NCI-H1048 (cell line): ENCODE measurements at places on chromosomes 3 and 15.

GRCh38 chr15:67506775-67507747, 13.9 kb upstream of the C15orf61 start:
- no peak for DNase-seq

DNA sequence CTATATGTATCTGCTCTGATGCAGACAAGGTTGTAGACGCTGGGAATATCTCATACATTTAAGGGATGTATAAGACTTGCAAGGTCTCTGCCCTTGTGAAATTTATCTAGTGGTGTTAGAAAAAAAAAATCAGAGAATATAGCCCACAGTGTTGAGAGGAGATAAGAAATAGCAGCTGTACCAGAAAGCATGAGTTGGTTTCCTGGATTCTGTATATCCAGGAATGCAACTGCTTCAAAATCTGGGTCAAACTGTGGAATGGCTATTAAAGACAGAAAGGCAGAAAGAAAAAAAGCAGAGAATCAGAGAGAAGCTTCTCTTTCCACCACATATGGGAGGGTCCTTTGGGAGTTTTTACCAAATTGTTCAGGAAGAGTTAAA, 1.5 kb upstream of the TMEM212 start:
- no peak for DNase-seq

GRCh38 chr15:50506121-50506520, 40.3 kb downstream of the USP50 start:
- no peak for DNase-seq

DNA sequence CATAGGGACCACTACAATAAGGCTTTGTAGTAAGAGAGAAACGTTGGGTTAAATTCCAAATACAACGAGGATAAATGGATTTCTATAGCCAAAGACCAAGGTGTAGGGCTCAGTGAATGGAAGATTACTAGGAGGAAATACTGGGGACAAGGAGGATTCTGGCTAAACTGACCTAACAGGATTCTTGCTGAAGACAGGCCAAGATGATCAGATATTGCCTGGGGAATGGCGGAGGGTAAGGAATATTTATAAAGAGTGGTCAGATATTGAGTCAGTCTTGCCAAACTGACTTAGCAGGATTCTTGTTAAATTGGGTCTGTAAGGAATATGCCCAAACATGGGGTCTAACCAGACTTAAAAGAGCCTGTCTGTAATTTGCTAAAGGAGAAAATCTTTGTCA, 463.8 kb downstream of the EDEM1 start:
- no peak for DNase-seq

DNA sequence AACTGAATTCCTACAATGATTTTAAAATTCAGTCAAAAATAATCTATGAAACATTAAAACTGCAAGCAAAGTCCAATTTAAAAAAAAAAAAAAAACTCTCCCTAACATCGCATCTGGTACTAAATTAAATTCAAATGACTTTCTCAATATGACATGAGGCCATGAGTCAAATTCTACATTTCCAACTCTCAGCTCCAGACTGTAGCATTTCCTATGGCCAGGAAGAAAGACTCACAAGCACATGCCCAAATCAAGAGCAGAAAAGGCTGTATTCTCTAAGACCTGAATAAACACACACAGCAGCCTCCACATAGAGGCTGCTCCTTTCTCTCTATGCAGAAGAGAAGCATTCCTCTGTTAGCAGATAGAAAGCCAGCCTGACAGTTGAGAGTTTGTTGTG, 729.2 kb downstream of the ROBO1 start:
- DNase-seq: no peak

GRCh38 chr3:73559749-73560148, 65.0 kb downstream of the PDZRN3 start:
- DNase-seq: no peak

- DNase-seq: no peak
These were observed 427.0 kb upstream of the RARB start for GRCh38 chr3:25000971-25001591.

GRCh38 chr3:114034787-114035545, 21.4 kb downstream of the CCDC191 start:
- DNase-seq: no peak
